ENCODE measurements at places on chromosomes 16 and 17.
A peak's percentile ranks its signal among the peaks of the same experiment; 100 is the strongest.

DNA sequence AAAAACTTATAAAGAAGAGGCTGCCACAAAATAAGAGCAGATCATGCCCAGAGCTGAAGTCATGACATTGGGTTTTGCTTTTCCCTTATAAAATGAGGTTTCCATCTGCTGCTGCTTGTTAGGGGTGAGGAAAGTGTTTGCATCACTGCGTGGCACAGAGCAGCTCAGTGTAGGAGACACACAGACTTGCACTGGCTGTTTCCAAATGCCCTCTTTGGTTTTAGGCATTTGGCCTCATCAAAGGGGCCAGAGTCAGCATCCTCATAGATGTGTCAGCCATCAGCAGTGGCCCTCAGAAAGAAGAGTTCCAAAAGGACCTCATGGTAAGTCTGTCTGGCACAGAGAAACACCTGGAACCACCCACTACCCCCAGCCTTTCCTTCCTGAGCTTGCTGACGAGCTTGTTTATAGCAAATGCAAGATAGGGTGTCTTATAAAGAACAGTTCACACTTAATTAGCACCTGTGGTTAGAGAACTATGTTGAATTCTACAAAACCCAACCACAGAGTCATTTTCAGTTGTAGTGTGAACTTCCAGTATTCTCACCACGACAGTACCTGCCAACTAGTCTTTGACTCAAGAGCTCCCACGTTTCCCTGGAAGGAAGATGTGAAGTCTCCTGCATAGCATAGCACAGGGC lies 17.0 kb downstream of the VWA3A start:
- DNase-seq = no peak

- DNase-seq = no peak
Measured at GRCh38 chr17:49817993-49818392, 29.5 kb downstream of the KAT7 start.

GRCh38 chr17:28871056-28871579 lies 16.3 kb downstream of the ERAL1 start:
- DNase-seq = no peak

DNA sequence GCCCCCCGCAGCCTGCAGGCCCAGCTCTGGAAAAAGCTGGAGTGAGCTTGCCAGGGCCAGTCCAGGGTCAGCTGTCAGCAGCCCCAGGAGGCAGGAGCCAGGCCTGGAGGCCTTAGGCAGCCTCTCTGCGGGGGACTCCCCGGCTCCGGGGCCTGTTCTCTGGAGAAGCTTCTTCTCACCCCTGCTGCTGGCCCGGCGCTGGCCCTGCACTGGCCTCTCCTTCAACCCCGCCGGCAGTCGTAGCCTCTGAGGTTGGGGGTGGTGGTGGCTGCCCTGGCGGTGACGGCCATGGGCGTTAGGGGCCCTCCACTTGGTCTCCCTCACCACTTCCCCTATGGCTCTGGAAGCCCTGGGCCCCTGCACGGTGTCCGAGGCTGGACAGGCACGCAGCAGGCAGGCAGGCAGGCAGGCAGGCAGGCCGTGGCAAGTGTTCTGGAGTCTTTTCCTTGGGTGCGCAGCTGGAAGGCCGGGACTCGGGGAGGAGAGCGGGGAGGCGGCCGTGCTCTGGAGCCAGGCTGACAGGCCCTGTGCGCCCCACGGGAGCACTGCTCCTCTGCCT lies 2.1 kb downstream of the FOXF1 start:
- DNase-seq = no peak

DNA sequence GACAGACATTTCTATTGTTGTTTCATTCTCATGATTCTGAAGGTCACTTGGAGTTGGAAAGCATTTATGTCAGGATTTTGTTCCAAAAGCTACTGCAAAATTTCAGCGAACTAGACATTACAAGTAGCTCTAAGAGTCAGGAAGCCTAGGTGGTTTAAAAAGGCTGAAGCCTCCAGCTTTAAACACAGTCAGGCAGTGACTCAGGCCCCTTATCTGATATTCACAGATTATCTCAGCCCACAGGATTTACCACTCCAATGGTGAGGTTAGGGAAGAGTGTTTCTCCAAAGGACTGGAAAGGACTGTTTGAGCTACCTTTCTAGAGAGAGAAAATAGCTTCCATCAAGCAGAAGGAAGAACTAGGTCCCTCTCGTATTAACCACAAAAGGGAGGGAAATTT lies 624.4 kb upstream of the C16orf82 start:
- no peak for DNase-seq

DNA sequence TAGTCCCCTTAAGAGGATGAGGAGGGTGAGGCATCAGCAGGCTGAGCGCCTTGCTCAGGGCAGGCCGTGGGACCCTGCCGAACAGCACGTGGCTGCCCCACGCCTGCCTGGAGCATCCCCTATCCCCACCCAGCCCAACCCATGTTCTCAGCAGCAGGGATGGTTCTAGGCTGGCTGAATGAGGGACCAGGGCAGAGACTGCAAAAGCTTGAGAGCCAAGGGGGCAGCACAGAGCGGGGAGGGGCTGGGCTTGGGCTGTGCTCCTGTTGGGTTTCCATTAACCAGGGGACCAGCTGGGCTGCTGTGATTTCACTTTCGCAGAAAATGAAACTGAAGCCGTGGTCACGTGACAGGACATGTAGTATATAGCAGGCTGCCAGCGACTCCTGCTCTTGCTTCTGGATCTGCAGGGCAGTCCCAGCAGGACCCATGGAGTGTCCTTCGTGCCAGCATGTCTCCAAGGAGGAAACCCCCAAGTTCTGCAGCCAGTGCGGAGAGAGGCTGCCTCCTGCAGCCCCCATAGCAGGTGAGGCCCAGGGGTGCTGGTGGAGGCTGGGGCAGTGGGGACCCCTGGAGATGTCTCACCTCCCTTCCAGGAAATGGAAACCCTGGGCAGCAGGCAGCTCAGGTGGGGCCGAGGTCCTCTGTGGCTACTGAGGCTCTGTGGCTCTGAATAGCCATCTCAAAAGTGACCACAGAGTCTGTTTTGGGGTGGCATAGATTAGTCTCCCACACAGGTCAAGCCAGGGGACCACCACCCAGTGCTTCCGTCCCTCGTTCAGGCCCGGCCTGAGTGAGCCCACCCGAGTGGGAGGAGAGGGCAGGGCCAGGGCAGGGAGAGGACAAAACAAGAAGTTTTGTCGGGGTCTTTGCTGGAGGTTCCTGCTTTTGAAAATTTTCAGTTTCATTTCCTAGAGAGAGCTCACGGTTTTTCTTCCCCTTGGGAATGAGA lies 2.9 kb downstream of the RNF213 start:
- DNase-seq = no peak

DNA sequence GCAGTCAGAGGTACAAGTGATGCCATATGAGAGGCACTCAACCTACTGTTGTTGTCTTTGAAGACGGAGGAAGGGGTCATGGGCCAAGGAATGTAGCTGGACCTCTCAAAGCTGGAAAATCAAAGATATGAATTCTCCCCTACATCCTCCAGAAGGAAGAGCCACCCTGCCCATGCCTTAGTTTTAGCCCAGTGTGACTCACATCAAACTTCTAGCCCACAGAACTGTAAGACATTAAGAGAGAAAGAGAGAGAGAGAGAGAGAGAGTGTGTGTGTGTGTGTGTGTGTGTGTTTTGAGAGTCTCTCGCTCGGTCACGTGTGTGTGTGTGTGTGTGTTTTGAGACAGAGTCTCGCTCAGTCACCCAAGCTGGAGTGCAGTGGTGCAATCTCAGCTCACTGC lies 87.1 kb downstream of the STX8 start:
- DNase-seq = no peak

DNA sequence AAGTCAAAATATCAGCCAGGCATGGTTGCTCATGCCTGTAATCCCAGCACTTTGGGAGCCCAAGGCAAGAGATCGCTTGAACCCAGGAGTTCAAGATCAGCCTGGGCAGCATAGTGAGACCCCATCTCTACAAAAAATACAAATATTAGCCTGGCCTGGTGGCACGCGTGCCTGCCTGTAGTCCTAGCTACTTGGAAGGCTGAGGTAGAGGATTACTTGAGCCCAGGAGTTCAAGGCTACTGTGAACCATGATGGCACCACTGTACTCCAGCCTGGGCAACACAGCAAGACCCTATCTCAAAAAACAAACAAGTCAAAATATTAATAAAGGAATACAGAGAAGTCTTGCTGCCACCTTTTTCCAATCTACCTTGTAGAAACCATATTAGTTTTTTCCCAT lies 4.2 kb downstream of the ZNF689 start:
- DNase-seq = no peak

DNA sequence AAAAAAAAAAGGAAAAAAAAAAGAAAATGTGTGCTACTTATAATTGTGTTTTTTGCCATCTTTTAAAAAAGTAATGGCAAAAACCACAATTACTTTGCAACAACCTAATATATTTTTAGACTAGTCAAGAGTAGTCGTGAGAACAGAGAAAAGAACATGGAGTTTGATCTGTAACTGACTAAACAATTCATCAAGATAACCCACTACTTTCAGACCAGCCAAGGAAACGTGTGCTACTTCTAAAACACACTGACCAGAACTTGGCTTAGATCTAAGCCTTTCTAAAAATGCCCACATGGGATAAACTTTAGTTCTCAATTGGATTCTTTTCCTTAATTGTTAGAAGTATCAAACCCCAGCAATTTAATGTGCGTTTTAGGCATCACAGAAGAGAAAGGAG lies 616 bp downstream of the PECAM1 start:
- DNase-seq = no peak

- no peak for DNase-seq
Measured at GRCh38 chr16:22318690-22319358, 21.6 kb downstream of the POLR3E start.

DNA sequence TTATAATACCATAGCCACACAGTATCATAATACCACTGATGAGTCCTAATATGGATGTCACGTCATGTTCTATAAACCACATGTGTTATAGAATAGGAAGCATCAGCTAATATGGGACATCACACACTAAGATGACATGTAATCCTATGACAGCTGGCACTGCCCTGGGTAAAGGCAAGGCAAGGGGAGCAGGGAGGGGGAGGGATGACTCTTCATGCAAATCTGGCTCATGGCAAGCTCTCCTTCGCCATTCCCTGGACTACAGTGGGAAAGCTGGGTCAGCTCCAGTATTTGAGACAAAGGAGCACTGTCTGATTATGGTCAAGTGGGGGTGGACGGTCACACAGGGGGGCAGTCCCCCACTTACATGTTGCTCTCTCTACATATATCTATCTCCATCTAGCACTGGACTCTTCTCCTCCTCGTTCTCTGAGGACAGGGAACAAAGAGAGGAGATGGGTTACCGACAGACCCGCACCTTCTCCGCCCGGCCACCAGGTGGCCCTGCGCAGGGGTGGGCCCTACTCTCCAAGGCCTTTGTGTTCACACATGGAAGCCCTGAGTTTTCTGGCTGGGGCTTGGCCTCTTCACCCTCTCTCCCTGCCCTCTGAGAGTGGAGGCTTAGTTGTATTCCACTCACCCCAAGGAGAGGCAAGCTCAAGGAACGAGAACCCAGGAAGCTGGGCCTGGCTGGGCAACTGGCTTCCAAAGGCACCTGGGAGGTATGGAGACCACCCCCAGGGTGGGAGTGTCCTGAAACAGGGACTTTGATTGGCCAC lies 23.4 kb upstream of the MPO start:
- DNase-seq = no peak

- no peak for DNase-seq
Measured at GRCh38 chr17:81044764-81045589, 10.0 kb downstream of the BAIAP2 start.

GRCh38 chr17:34584805-34585416 lies 5.5 kb downstream of the TMEM132E start:
- no peak for DNase-seq

DNA sequence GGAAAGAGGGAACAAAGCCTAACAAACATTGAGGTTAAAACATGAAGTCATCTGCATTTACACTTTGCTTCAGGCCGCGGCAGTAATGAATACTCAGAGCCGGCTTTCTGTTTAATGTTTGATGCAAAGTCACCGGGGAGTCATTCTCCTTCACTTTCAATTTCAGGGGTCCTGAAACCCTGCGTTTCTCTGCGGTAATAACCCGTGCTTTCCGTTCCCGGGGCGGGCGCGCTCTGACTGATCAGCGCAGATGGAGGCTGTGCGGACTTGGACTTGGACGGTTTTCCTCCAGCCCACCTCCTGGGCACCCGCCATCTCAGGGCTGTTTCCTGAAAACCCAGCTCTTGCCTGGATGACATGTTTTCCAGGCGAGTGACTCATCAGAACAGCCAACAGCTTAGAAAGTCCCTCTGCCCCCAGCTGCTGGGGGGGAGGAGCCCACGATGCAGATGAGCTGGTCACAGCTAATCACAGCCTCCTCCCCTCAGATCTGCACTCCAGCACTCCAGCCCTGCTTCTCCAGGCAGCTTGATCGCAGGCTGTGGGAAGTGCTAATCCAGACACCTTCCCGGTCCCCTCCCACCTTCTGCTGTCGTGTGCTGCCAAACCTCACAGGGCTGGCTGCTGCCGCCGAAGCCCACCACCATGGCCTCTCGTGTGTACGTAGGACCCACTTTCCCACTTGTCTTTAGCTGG lies 158.6 kb upstream of the CHMP6 start:
- peak; percentile 82 for DNase-seq

- DNase-seq = no peak
Measured at GRCh38 chr16:17416461-17417311, 54.1 kb downstream of the XYLT1 start.

GRCh38 chr16:28876973-28877654 lies 1.2 kb upstream of the ATP2A1 start:
- DNase-seq = no peak

- DNase-seq = no peak
Measured at GRCh38 chr17:80220054-80220735, at the start of the genes SGSH and SLC26A11. TSS of gene SGSH (minus strand) at chr17:80220333. CDS start at chr17:80220313, 20 bp downstream. TSS of gene SLC26A11 (plus strand) at chr17:80220427. CDS start at chr17:80221561, 1,134 bp downstream.

DNA sequence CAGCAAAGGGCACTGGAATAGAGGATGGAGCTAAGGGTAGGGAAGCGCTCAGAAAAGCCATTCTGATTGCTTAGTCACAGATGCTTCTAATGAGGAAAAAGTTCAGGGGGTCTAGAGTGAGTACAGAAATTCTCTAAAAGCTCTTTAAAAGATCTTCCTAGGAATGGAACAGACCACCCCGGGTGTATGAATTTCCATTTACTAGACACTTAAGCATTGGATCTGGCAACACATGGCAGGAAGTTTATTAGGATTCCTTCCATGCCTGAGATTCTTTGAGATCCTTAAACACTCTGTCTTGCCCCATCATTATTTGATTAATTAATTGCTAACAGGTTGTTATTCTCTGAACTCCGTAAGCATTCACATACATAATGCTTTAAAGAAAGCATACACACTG lies 8.5 kb downstream of the KRTAP9-7 start:
- no peak for DNase-seq

GRCh38 chr17:76570457-76570856 lies 15.2 kb downstream of the ST6GALNAC2 start:
- no peak for DNase-seq

- peak; percentile 46 for DNase-seq
Measured at GRCh38 chr16:58755989-58756649, 22.0 kb upstream of the GOT2 start.

GRCh38 chr16:48102083-48103008 lies 53.4 kb downstream of the ABCC12 start:
- peak; percentile 40 for DNase-seq

- no peak for DNase-seq
Measured at GRCh38 chr17:42989141-42989540, 8.8 kb downstream of the RUNDC1 start.

GRCh38 chr17:52606098-52606497 lies 447.6 kb upstream of the CA10 start:
- DNase-seq = no peak

- DNase-seq = no peak
Measured at GRCh38 chr16:69827524-69827923, 65.4 kb downstream of the WWP2 start.

GRCh38 chr16:23650674-23651416 lies 9.6 kb downstream of the DCTN5 start:
- no peak for DNase-seq

GRCh38 chr16:54303613-54304012 lies 17.0 kb upstream of the IRX3 start:
- no peak for DNase-seq

All from NCI-H2081 treated with DMSO at 0.1 percent for 48 hours (cell line).